Left hindlimb (tissue), 1 donor: ENCODE measurements at places on chromosomes 12 and 14.
A peak's percentile ranks its signal among the peaks of the same experiment; 100 is the strongest.

DNA sequence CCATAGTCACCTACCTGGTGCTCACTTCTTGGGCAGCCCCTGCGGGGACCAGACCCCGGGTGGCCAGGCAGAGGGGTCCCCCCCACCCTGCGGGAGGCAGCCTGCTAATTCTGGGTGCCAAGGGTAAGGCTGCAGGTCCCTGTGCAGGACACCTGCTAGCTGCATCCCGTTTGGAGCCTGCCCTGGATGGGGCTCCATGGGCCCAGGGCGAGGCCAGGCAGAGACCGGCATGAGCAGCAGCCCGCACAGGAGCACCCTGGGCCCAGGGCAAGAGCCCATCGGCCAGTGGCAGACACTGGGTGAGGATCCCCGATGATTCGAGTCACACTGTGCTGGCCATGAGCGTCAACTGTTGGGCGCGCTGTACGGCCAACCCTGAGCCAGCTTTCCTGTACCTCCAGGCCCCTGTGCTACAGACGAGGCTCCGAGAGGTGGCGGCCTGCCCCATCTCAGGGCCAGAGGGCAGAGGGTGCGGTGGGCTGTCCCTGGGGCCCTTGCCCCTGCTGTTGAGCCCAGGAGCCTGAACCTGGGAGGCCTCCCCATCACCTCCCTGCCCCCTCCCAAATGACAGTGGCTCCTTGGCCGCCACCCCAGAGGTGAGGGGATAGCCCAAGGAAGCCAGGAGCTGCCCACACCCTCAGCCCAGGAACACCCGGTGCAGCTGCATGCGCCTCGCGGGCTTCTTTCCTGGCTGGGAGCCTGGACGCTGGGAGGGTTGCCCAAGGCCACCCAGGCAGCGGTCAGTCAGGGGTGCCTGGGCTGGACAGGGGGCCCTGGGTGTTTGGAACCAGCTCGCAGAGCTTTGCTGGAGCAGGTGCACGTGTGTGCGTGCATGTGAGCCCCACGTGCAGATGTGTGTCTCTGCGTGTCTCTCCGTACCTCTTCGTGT lies 47.7 kb downstream of the CYP46A1 start:
- DNase-seq, result peak; percentile 53

DNA sequence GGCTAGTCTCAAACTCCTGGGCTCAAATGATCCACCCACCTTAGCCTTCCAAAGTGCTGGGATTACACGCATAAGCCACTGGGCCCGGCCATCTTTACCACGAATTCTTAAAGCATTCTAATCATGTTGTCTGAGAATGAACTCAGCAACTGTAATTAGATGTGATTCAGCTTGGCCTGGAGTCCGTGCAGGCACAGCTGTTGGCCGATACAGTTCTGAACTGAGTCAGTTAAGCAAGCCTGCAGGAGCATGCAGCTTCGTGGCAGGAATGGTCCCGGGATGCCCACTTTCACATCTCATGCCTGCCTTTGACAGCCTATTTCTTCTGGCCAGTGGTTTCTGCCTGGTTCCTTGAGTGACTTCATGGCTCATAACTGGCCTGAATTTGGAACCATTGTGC lies 194.1 kb downstream of the ANO6 start:
- DNase-seq, result no peak

- no peak for DNase-seq
These were observed 590 bp upstream of the CEBPE start for GRCh38 chr14:23119363-23120327.

DNA sequence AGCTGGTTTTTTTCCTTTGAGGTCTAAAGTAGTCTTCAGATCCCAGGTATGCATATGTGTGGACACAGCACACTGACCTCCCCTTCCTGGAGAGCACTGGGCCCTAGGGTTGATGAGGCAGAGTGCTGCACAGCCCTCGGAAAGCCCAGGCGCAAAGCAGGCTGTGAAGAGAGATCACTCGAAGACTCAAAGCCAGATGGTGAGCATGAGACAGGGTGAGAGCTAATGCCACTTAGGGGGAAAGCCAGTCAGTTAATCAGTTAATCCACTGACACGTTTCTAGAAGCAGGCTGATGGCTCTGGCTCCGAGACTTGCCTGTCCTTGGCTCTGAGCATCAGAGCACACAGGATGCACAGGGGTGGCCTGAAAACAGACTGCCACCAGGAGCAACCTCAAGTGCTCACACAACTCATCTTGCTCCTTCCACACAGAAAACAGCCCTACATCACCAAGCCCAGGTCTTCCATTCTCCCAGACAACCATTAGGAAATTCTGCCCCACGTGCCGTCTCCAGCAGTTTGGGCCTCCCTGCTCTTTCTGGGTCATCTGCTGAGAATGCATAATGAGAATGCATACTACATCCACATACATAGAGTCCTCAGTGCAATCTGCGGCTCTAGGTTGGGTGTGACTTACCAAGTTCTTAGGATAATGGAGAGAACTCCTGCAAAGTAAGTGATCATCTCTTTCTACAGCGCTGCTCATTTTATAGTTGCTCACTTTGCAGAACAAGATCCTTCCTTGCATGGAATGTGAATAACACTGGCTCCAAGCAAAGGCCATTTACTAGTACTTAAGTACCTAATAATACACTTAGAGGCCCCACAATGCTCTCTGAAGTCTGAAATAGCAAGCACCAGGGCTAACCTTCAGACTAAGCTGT lies 12.0 kb downstream of the AQP6 start:
- no peak for DNase-seq

GRCh38 chr12:95790033-95790916 lies at the start of gene NTN4:
Gene NTN4, minus strand, starts transcription at chr12:95790764. Its CDS starts 455 bp downstream, at chr12:95790309.
- DNase-seq, result peak; percentile 61

DNA sequence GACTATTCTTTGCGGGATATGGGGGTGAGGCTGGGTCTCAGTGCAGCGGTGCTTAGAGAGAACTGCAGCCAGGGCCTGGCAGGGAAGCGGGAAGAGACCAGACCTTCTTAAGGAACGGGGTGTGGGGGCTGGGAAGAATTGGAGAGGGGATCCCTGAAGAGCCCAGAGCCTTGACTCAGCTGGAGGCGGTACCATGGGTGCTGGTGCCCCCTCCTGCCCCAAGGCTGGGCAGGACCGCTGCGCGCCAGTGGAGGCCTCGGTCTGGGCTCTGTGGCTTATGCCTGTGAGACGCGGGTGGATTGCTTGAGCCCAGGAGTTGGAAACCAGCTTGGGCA lies 1.3 kb upstream of the RNU7-1 start:
- DNase-seq, result peak; percentile 50

- DNase-seq, result no peak
These were observed 37.4 kb upstream of the BATF start for GRCh38 chr14:75484711-75485429.

GRCh38 chr14:52315355-52315718 lies 1.2 kb downstream of the PTGER2 start:
- DNase-seq, result no peak

DNA sequence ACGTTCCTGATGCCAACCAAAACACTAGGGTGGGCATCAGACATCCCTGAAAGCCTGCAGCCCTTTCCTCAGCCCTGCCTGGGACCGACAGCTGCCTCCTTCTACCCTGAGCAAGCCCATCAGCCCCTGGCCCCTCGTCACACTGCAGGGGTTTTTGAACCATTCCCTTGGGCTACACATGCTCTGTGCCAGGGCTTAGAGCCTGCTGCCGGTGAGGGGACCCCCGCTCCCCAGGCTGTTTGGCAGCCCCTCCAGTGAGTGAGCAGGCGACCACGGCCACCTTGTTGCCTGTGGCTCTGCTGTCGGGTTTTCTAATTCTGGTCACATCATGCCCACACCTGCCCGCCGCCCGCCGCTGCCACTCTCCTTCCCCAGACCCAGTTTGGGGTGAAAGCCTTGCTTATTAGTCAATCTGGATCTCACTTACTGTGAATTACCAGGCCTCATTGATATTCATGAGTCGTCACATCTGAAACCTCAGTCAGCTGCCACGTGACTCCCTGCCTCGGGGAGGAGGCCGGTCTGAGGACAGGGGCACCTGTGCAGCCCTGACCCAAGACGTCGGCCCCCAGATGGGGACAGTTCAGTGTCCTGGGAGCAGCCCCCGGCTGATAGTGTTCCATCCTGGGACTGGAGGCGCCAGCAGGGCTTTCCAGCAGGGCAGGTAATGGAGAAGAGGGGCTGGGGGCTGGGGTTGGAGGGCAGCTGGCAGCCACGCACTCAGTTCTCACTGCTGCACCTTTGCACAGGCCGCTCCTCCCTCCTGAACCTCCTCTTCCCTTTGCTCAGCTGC lies 163.0 kb downstream of the RBM19 start:
- DNase-seq, result no peak

DNA sequence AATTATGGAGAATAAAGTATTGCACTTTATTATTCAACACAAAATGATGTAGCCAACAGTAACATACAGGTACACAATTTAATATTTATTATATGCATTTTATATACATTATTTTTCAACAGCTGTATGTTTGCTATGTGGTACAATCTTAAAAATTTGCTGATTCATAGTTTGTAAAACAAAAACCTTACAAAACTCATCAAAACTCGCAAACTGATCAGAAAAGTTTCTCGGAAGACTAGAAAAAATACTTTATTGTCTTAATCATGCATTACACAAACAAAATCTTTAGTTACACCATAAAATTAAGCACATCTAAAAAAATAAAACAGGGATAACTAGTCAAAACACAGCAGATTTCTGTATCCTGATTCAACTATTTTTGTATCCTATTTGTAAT lies 19.5 kb downstream of the COCH start:
- DNase-seq, result no peak

DNA sequence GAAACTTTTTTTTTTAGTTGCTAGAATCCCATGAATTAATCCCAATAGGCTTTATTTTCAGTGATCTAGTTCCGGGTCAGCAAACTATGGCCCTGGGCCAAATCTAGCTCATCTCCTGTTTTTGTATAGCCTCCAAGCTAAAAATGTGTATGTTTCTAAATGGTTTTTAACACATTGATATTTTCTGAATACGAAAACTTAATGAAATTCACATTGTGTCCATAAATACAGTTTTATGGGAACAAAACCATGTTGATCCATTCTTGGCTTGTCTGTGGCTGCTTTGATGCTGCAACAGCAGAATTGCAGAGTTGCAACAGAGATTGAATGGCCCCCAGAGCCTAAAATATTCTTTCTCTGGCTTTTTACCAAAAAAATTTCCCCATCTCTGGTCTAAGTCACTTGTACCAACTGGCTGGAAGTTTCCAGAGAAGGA lies 47.5 kb downstream of the ZNF664 start:
- DNase-seq, result no peak

GRCh38 chr12:21353487-21353886 lies 18.8 kb upstream of the SLCO1A2 start:
- DNase-seq, result no peak

DNA sequence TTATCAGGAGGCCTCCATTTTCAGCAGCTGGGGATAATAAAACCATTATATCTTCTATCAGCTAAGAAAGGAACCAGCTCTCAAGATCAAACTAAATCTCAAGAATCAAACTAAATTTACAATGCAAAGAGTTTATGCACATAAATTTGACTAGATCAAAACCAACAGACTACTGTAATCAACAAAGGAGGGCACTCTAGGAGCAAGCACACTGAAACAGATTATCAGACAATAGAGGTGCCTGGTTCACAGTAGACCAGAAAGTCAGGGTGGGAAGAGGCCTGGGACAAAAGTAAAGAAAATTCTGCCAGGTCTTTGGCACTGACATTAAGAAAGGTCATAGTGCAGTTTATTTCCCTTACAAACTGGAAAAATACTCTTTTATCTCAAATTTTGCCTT lies 61.0 kb downstream of the HECTD4 start:
- no peak for DNase-seq

DNA sequence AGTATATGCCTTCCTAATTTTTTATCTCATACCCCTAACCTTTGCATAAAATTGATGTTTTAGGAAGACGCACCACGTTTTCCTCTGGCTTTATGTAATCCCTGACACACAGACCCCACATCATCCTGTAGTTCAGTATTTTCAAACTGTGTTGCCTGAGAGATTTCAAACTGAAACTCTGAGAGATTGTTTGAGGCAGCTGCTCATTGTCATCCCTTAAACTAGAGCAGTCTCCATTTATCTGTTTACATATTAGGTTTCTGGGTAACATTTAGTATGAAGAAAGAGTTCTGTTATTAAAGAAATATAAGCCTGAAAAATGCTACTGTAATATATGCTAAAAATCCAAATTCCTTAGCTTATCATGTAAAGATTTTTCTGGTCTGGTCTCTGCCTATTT lies 24.3 kb downstream of the MNAT1 start:
- DNase-seq, result no peak

DNA sequence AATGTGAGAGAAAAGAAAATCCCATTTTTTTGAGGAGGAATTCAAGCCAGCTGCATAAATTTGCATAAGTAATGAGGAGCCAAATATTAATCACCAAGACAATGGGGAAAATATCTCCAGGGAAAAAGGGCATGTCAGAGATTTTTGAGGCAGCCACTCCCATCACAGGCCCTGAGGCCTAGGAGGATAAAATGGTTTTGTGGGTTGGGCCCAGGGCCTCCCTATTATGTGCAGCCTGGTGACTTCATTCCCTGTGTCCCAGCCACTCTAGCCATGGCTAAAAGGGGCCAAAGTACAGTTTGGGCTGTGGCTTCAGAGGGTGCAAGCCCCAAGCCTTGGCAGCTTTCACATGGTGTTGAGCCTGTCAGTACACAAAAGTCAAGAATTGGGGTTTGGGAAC lies 1051.0 kb upstream of the FOXG1 start:
- DNase-seq, result no peak

- DNase-seq, result no peak
These were observed 135.5 kb downstream of the CRADD start for GRCh38 chr12:93812626-93813025.

DNA sequence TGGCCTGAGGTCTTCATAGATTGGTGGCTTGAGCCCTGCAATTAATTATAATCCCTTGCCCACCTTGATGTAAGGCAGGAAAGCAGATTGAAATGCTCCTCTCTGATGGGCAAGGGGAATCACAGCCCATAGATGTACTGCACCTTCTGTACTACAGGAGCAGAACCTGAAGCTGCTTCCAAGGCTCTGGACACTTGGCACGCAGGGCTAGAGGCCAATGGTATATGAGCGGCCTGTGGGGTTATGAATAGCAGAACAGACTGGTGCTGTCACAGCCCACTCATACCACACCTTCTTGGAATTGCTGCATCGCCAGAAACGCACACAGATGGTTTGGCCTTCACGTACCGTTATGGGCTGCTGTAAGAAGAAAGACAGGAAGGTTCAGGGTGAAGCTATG lies 1.7 kb upstream of the RBM23 start:
- no peak for DNase-seq

DNA sequence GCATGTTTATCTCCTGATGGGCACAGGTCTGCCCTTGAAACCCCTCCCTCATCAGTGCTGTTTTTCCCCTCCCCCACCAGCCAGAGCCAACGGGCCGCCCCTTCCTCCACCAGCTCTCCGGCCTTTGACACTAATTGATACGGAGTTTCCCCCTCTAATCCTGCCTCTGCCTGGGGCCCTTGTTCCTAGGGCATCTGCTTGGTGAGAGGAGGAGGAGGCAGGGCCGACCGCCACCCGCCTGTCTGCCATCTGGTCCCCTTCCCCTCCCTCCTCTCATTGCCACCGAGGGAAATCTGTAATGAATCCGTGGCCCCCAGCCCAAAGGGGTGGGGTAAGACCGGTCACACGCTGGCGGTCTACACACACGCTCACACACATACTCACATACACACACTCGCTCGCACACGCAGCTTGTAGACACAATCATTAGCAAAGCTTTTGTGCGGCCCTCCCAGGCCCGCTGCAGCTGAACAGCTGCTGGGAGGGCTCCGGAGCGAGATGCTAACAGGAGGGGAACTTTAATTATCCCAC lies 27.4 kb downstream of the SRRM4 start:
- peak; percentile 72 for DNase-seq

GRCh38 chr12:97466000-97466399 lies 3.4 kb downstream of the RMST start:
- DNase-seq, result no peak

- no peak for DNase-seq
These were observed 6.2 kb upstream of the ATP6V0A2 start for GRCh38 chr12:123705935-123706334.

- DNase-seq, result no peak
These were observed 111.2 kb upstream of the NOVA1 start for GRCh38 chr14:26709019-26709418.
